ENCODE measurements at places on chromosomes 4 and X. TPM values are rescaled to one million over a fixed set of nuclear protein-coding genes. Genes with fewer than 3 reads are reported as not detected.

The MAML3 gene
- 0.61 TPM for total RNA-seq

The CDKL5 gene
- total RNA-seq, result 2.7 TPM

The CLOCK gene
- 30.2 TPM for total RNA-seq

The FGF5 gene
- 5.8 TPM for total RNA-seq

The GPR101 gene
- not detected for total RNA-seq

The HTN1 gene
- not detected for total RNA-seq

The DACH2 gene
- total RNA-seq, result not detected
